ENCODE measurements at places on chromosomes 1 and 21. TPM values are rescaled to one million over a fixed set of nuclear protein-coding genes. Genes with fewer than 3 reads are reported as not detected.

Gene CCDC28B
- 27.4 TPM for polyA plus RNA-seq

Gene LCA5L
- 7.2 TPM for polyA plus RNA-seq

DNA sequence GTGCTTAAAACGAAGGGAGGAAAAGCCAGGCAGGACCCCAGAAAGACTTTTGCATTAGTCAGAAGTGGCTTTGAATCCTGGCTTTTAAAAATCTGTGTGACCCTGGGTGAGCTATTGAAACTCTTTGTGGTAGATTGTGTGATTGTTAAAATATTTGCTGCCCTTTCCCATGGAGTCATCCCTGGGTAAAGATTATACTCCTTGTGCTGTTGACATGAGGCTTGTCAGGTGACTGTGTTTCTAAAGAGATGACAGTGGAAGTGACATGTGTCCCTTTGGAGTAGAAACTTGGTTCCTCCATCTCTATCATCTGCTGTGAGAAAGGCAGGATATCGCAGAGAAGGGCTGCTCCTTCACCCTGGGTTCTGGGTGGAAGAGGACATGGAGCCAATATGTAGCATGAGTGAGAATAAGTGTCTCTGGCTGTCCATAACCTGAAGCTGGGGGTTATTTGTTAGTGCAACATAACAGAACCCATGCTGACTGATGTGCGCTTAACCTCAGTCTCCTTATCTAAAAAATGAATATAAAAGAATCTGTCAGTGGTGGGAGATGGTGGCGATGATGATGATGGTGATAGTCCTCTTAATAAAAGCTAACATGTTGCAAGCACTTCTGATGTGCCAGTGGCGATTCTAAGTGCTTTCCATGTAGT is 187.6 kb downstream of the RHOU start:
- no peak for DNase-seq

GRCh38 chr1:3596663-3597598 is 14.4 kb downstream of the MEGF6 start:
- no peak for DNase-seq

GRCh38 chr1:151988405-151988923 is 5.2 kb downstream of the S100A10 start:
- DNase-seq = no peak

GRCh38 chr1:6909857-6910256 is 124.6 kb downstream of the CAMTA1 start:
- DNase-seq = no peak

DNA sequence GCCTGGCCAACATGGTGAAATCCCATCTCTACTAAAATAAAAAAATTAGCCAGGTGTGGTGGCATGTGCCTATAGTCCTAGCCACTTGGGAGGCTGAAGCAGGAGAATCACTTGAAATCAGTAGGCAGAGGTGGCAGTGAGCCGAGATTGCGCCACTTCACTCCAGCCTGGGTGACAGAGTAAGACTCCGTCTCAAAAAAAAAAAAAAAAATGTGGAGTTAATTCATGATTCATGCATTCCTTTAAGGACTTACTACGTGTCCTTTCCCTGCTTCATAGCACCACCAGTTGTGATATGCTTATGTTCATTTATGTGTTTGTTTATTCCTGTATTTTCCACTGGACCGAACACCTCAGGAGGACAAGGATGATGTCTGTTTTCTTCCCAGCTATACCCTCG is 12.7 kb upstream of the PRELP start:
- DNase-seq = no peak

Measured in renal cortex interstitium (tissue), 15 donors.